ENCODE measurements at places on chromosomes 11 and 22. TPM values are rescaled to one million over a fixed set of nuclear protein-coding genes. Genes with fewer than 3 reads are reported as not detected.

NRGN gene
- total RNA-seq: 117 TPM

CRYBB3 gene
- total RNA-seq: not detected

OR5B21 gene
- total RNA-seq: 0.31 TPM

POU2AF2 gene
- total RNA-seq: not detected

SYT7 gene
- 4.8 TPM for total RNA-seq

CCDC87 gene
- 0.28 TPM for total RNA-seq

YPEL4 gene
- 1.5 TPM for total RNA-seq

SCN2B gene
- total RNA-seq: 1.0 TPM

CASP5 gene
- 1.6 TPM for total RNA-seq

DGCR6 gene
- total RNA-seq: 3.1 TPM

LIMK2 gene
- total RNA-seq: 82.8 TPM

CTNND1 gene
- 423 TPM for total RNA-seq

GLB1L3 gene
- total RNA-seq: not detected

APOL4 gene
- total RNA-seq: 15.9 TPM

CLCF1 gene
- total RNA-seq: 9.8 TPM

IGLL5 gene
- total RNA-seq: 21.5 TPM

SLC1A2 gene
- total RNA-seq: 1.6 TPM

PTGDR2 gene
- total RNA-seq: 0.23 TPM

CDC42BPG gene
- 23.5 TPM for total RNA-seq

IL18BP gene
- 8.6 TPM for total RNA-seq

All from lung (tissue), 17 donors.